ENCODE measurements at places on chromosomes 2 and 18.

DNA sequence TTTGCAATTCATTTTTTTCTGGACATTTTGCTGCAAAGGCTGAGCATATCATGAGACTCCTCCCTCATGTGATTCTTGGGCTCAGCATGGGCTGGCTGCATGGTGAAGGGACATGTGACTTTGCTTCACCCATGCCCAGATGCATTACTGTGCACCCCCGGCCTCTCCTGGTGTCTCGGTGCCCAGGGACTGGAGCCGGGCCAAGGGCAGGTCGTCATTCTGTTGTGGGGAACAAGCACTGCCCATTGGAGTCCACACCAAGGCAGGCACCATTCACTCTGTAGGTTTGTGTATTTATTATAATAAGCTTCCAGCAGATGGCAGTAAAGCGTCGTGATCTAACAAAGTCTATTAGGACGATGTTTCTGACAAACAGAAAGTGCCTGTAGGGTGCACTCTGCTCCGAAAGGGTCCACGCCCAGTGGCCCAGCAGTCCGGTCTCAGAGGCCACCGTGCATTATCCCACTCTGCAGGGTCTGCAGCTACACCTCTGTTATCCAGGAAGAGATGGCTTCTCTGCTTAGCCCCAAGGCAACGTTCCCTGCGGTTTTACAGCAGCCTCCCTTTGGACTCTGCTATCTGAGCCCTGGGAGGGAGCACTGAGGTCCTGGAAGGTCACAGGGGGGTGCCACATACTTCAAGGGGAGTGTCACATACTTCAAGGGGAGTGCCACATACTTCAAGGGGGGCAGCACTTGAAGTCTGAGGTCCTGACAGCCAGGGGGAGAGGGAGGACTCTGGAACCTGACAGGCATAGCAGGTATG, 219.6 kb downstream of the TSN start:
- peak; percentile 63 for DNase-seq

GRCh38 chr2:120389036-120389391, 43.1 kb downstream of the INHBB start:
- no peak for DNase-seq

- DNase-seq: peak; percentile 9
These were observed 110.9 kb downstream of the MIB1 start for GRCh38 chr18:21851327-21851961.

DNA sequence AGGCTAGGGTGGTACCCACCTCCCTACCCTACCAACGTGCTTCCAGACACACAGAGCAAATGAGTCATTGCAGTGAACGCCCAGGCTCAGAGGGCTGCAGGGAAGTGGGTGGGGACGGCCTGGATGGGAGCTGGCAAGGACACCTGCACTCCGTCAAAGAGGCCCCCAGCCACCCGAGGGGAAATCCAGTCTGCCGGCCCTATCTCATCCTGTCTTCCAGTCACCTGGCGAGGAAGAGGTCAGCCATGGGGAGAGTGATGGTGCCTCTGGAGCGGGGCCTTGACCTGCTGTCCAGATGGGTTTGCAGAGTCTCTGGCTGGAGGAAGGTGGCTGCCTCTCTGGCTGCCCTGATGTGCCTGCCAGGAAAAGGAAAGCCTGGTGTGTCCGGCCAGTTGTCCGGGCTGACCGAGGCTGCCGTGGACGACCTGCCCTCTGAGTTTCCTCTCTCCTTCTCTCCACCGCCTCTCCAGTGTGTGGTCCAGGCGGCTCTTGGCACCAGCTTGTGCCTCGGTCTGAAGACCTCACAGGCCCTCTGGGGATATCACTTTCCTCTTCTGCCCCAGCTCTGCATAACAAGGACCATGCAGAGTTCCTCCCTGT, 209.7 kb upstream of the COPS8 start:
- DNase-seq: peak; percentile 9

DNA sequence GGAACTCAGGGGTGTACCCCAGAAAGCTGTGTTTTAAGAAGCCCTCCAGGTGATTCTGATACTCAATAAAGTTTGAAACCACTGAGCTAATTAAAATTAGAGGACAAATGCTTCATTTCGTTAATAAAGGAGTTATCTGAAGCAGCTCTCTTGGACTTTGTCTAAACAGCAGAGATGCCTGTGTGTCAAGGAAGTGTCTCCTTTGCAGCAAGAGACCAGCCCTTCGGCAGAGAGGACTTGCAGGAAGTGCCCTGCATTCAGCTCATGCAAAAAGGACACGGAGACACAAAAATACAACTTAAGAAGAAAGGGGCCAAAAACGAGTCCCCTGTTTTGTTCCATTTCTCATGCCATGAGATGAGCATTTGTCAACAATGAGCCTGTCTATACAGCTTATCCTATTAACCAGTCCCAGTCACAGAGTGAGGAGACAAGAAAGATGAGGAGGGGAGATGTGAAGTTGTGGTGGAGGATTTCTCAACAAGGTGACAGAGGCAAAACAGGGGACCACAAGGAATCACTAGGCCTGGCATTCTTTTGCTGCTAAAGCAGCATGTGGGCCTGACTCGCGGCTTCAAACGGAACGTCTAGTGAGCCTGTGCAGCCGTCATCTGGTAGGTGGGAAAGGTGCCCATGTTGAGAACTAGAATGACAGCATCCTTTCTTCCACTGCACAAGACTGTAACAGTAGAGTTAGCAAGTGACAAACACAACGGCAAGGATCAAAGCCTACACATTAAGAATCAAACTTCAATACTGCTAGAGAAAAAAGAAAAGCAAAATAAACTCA, 152.3 kb downstream of the ANTXR1 start:
- no peak for DNase-seq

- peak; percentile 18 for DNase-seq
These were observed 1.6 kb upstream of the GPR45 start for GRCh38 chr2:105239924-105240323.

GRCh38 chr2:170310876-170311502, 133.0 kb downstream of the MYO3B start:
- no peak for DNase-seq

- no peak for DNase-seq
These were observed 10.0 kb upstream of the VPS54 start for GRCh38 chr2:64029116-64029665.

- no peak for DNase-seq
These were observed 239.8 kb downstream of the SH3RF3 start for GRCh38 chr2:109368798-109369197.

GRCh38 chr2:173922760-173923159, 42.4 kb downstream of the SP3 start:
- no peak for DNase-seq

GRCh38 chr2:48146552-48146951, 240.3 kb upstream of the FBXO11 start:
- no peak for DNase-seq

DNA sequence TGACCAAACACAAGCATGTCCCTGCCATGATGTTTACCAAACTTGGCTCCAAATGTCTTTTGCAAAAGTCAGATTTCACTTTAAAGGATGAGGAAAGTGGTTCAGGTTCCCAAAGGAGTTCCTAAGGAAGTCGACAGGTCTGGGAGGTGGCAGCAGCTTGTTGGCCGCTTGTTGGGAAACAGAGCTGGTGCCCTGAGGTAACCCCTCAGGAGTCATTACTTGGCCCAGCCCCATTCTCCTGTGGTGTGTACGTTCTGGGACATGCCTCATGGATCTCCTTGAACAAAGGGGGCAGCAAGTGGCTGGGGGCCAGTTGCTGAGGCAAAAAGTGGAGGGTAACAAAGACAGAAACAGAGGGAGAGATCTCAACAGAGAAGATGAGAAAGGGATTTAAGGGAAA, 10.9 kb downstream of the TMBIM1 start:
- DNase-seq: no peak

DNA sequence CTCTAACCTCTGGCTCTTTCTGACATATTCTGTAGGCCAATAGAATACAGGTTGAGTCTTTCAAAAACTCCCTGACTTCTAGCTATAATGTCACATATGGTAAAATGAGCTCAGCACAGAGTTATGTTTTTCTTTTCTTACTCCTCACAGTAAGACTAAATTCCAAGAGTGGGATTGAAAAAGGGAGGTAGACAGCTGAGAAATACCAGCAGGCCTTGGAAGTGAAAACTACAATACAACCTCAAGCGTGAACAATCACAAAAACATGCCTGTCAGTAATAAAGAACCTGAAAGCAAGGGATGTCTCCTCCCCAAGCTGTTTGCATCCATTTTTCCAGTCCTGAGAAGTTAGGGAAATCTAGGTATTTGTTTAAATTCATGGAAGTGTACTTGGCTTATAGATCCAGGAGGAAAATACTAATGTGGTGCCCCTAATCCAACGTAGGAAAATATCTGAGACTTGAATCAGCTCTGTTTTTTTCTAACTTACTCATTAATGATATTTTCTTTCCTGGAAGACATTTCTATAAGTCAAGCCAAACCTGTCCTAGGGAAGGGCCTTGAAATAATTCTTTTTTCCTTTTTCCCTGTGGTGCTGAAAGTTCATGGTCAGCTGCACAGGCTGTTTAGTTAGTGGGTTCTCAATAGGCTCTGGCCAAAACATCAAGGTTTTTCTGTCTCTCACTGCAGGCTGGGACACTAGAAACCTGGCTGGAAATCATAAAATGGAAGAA, 167.9 kb upstream of the SPATS2L start:
- no peak for DNase-seq

DNA sequence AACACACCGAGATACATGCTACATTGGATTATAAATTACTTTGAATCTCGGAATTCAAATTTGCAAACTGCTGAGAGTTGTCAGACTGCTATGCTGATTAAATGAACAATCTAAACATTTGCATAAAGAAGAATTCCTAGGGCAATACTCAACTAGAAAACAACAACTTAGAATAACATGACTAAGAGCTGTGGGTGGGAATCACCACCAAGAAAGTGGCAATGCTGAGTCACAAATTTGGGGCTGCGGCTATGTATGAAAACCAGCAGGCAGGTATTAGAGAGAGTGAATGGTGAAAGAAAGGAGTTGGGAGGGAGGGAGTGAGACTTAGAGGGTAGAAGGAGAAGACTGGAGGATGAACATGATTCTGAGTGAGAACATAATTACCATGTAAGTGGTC, 559.5 kb downstream of the PIK3C3 start:
- peak; percentile 13 for DNase-seq

- no peak for DNase-seq
These were observed 99.8 kb upstream of the PELI1 start for GRCh38 chr2:64244037-64244416.

DNA sequence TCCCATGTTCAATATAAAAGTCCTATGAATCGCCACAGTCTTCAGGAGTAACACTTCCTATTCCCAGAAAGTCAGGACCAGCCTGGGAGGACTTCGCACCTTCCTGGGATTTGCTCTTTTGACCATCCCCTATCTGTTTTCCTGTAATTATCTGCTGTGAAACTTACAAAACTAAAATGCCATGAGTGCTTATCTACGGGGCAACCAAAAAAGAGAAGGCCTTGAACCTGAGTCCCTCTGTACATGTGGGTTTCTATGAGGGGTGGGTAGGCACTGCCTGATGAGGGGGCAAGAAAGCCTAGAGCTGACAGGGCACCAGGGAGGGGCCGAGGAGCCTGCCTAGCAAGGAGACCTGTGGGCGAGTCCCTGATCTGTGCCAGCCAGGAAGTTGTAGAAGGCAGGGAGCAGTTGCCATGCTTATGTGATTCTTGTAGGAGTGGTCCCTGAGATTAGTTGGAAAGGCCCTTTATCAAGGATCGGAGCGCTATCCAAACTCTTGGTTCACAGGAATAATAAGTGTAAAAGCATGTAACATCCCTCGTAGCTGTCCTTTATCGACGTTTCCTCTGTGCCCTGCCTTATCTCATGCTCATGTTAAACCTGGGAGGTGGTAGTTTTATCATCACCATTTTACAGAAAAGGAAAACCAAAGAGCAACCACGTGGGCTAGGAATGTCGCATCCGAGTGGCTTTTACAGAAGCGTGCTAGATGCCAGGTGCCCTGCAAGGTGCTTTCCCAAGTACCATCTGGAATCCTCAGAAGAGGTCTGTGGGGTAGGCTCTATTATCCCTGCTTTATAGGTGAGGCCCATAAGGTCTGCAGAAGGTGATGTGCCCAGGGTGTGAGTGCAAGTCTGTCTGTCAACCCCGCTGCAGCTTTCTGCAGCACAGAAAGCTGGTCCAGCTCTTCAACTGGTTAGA, 111.8 kb downstream of the B3GNT2 start:
- no peak for DNase-seq

- no peak for DNase-seq
These were observed 27.6 kb downstream of the STK17B start for GRCh38 chr2:196143730-196144131.

- DNase-seq: no peak
These were observed 49.1 kb downstream of the LRPPRC start for GRCh38 chr2:43946685-43947084.

DNA sequence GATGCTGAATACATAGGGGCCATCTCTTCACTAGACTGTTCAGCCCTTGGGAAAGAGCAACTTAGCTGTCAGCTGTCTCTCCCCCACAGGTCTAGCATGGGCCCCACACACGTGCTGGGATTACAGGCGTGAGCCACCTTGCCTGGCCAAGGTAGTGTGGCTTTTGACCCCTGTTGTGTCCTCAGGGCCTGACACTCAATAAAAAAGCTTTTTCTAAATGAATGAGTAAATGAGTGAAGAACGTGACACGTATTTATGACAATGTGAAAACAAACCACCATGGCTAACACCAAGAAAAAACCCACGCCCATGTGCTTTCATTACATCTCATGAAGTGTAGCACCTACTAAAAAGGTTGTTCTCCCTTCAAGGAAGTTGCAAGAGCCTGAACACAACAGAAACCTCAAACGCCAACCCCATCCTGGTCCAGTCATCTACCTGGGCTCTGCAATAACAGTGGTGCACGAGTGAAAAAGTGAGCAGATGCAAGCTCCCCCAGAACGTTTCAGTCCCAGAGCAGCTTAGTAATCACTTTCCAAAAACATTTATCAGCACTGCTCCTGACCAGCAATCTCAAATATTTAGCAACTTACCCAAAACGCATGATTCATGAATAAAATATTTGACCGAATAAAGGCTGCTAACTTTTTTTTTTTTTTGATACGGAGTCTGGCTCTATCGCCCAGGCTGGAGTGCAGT, 3.4 kb downstream of the WDFY1 start:
- no peak for DNase-seq

GRCh38 chr2:217787160-217787877, 215.5 kb downstream of the TNS1 start:
- no peak for DNase-seq

DNA sequence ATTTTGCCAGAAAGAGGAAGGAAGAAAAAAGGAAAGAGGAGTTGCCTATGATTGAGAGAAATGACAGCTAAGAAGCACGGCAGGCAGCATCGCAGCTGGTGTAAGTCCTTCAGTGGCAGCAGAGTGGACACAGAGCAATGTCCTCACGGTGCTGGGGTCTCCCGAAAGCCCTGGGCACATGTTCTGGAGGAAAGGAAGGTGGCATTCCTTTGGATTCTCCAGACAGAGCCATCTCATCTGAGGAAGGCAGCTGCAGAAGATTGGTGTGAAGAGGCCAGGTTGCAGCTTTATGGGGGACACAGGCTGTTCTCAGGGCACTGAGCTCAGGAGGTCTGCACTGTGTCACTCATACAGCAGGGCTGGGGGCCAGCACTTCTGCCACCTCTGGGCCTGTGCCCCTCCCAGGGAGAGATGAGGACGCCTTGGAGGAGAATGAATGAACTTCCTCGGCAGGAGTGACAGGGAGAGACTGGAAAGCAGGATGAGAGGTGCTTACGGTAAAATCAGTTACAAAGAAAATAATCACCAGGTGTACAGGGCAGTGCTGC, 252.0 kb upstream of the MYT1L start:
- no peak for DNase-seq

- DNase-seq: no peak
These were observed 4.2 kb upstream of the SAP130 start for GRCh38 chr2:128032092-128032491.

- no peak for DNase-seq
These were observed 2.1 kb upstream of the TRABD2A start for GRCh38 chr2:84882775-84883550.

Data from stromal cell of bone marrow (primary cell).